ENCODE measurements at places on chromosomes 3 and 15. TPM values are rescaled to one million over a fixed set of nuclear protein-coding genes. Genes with fewer than 3 reads are reported as not detected.

Gene ZNF860
- 0.53 TPM for total RNA-seq

Gene KNG1
- total RNA-seq = not detected

Gene SAMMSON
- total RNA-seq = not detected

Gene TMEM45A
- 20.6 TPM for total RNA-seq

Gene FXR1
- total RNA-seq = 118 TPM

All from myometrial cell (primary cell).